ENCODE measurements at places on chromosomes 13 and 19. TPM values are rescaled to one million over a fixed set of nuclear protein-coding genes. Genes with fewer than 3 reads are reported as not detected.

GRCh38 chr13:45295536-45295935 is 45.4 kb downstream of the TPT1 start:
- no peak for ATAC-seq

MIDN gene
- 49.9 TPM for total RNA-seq

RFPL4A gene
- total RNA-seq, result not detected

DNA sequence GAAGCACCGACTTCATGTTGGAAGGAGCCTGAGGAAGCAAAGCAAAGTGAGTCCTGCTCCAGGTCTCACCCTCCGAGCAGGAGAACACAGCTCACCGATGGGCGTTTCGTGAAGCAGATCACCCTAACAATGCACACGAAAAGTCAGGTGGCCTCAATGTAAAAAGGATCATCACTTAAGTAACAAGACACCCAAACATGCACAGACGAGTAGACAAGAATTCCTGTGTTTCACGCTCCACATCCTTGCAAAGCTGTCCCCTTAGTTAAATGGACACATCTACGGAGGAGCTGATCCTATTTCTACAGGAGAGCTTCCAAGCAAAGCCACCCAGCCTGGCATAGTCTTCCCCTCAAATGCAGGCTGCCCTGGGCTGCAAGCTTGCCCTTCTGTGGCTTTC is 66.2 kb downstream of the SLC15A1 start:
- ATAC-seq, result no peak

GRCh38 chr13:33577007-33577406 is 240.9 kb upstream of the RFC3 start:
- ATAC-seq, result no peak

RPS19 gene
- total RNA-seq, result 4,775 TPM

DNA sequence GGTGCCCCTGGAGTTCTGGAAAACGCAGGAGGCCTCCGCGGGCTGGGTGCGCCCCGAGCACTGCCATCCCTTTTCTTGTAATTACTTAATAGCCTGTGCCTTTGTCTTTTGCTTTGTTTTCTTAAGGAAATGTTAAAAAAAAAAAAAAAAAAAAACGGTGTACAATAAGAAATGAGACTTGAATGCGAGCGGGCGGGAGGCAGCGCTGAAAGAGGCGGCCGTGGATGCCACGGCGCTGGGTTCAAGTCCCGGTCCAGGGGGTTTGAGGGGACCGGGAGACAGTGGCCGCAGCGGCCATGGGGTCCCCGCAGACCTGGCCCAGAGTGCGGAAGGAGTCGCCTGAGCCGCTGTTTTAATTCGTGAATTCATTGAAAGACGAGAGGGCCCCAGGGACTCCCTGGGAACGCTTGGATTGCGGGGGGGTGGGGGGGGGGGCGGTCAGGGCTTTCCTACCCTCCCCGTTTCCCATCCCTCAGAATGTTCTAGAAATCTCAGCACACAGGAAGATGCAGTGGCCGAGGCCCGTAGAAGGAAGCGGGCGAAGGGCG is 349.2 kb upstream of the ARGLU1 start:
- no peak for ATAC-seq

- no peak for ATAC-seq
Observed at GRCh38 chr13:100298116-100298681, 209.3 kb downstream of the PCCA start.

RNF225 gene
- not detected for total RNA-seq

DNA sequence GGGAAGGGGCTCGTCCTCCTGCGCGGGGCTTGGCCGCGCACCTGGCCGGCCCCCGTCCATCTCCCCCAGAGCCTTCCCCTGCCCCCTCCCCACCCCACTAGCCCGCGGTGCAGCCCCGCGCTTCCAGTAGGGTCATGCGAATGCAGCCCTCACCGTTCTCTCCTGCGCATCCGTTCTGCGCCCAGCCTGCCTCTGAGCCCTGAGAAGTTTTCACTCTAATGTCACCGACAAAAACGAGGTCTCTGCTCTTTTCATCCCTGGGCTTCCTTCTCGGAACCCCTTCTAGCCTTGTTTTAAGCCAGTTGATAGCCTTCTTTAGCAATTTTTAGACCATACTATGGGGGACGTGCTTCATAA is 97.4 kb downstream of the ATP8A2 start:
- ATAC-seq, result peak; percentile 51

APLP1 gene
- total RNA-seq, result 3.6 TPM

XRCC1 gene
- total RNA-seq, result 20.2 TPM

DNA sequence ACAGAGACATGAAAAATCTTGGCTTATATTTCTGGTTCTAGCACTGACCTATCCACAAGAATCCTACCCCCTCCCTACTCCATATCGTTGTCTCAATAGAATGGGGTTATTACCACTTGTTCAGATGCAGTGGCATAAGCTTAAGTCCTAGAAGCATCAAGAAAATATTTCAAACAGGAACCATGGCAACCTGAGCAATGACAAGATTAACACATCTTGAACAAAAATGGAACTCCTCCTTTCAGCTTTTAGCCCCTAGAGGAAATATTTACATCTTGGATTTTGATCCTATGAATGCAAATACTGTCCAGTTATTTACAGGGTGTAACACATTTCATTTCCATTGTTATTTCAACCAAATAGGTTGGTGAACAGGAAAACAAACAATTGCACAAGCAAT is 46.1 kb upstream of the TSC22D1 start:
- ATAC-seq, result peak; percentile 92

DNA sequence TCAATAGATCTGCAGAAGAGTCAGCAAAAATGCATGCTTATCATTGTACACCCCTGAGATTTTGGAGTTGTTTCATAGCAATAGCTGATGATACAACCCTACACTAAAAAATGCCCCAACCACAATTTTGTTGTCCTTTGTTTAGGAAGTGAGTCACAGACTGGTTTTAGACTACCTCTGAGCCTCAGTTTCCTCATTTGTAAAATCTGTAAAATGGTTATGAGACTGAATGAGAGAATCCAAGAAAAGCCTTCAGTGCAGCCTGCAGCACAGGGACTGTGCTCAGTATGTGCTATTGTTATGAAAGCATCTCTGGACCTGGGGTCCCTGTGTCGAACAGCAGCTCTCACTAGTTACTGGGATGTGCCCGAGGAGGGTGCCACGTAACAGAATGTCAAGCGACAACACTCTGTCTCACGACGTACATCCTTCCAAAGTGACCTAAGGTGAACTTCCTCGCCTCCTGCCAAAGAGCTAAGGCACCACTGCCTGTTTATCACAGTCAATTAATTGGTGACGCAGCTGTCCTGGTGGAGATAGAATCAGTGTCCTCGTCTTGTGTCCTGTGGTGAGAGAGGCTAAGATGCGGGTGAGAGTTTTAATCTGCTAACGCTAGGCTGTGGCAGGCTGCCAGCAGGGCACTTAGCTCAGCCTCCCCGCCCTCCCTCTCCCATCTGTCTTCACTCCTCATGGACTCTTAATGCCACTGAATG is 18.1 kb downstream of the DHRS12 start:
- ATAC-seq, result peak; percentile 93

DNA sequence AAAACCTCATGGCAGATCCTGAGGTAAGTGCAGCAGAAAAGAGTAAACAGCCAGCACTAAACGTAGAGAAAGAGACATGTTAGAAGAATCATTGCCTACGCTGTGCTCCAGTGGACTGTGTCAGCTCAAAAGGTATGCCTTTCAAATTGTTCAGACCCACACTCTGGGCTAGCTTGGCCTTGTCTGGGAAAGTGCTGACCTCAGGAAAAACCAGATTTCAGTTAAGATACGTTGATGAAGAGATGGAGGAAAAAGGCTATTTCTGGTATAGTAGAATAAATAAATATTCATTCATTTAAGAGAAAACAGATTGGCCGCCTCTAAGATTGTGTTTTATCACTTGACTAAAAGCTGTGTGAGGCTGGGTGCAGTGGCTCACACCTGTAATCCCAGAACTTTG is 9.6 kb upstream of the SUCLA2 start:
- no peak for ATAC-seq

DNA sequence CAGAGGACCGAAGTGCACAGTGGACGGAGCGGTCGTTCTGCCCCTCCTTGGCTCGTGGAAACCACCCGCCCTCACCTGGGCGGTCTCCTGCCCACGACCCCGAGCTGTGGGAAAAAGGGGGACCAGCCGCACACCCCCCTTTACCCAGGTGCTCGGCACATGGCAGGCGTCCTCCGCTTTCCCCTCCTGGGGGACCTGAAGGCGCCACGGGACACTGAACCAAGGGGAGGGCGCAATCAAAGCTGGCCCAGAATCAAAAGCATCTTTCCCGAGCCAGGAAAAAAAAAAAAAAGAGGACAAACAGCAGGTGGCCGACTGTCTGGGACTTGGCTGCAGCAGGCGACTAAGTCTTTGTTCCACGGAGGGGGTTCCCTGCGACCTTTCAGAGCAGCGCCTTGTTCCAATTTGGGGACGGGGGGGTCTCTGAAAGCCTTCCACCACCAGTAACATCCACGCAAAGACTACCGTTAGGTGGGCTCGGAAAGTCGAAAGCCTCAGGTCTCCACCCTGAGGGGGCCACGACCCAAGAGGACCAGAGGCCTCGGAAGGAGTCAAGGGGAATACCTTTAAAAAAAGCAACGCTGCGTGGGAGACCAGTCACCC is 1.1 kb downstream of the MBD3 start:
- ATAC-seq, result no peak

DNA sequence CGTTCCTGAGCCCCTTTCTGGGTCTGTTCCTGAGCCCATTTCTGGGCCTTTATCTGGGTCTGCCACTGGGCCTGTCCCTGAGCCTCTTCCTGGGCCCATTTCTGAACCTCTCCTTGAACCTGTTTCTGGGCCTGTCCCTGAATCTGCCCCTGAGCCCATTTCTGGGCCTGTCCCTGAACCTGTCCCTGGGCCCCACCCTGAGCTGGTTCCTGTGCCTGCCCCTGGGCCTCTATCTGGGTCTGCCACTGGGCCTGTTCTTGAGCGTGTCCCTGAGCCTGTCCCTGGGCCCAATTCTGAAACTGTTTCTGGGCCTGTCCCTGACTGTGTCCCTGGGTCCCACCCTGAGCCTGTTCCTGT is 40.4 kb upstream of the GRTP1 start:
- ATAC-seq, result no peak

All from motor neuron (in vitro differentiated cells).